G401 (cell line): ENCODE measurements at places on chromosomes 5 and 9. TPM values are rescaled to one million over a fixed set of nuclear protein-coding genes. Genes with fewer than 3 reads are reported as not detected.

Gene CD74
- total RNA-seq, result 118 and 123 TPM in 2 replicates

Gene TRIO
- total RNA-seq, result 42.1 and 50.0 TPM in 2 replicates

Gene PAEP
- not detected in 2 replicates for total RNA-seq

Gene GARIN3
- total RNA-seq, result not detected in 2 replicates

Gene SLC25A2
- not detected in 2 replicates for total RNA-seq

Gene PRLR
- not detected in 2 replicates for total RNA-seq

Gene SLIT3
- total RNA-seq, result 0.03 TPM in 1 of 2 replicates, not detected in the other

Gene FAM53C
- 57.3 and 76.4 TPM in 2 replicates for total RNA-seq

Gene SHOC1
- not detected in 2 replicates for total RNA-seq

Gene IFNA2
- total RNA-seq, result not detected in 2 replicates
